ENCODE measurements at places on chromosomes 7 and 10. TPM values are rescaled to one million over a fixed set of nuclear protein-coding genes. Genes with fewer than 3 reads are reported as not detected.

The TRIM50 gene
- total RNA-seq = 5.5 TPM

The MRLN gene
- not detected for total RNA-seq

The WIPF3 gene
- total RNA-seq = 1.4 TPM

The NEURL1 gene
- total RNA-seq = 14.8 TPM

The CYP2E1 gene
- 7.6 TPM for total RNA-seq

The DRGX gene
- not detected for total RNA-seq

The KCNIP2 gene
- total RNA-seq = 2.2 TPM

The RNF148 gene
- 1.5 TPM for total RNA-seq

The PRRT4 gene
- not detected for total RNA-seq

The SORCS1 gene
- 1.5 TPM for total RNA-seq

The SOSTDC1 gene
- 0.14 TPM for total RNA-seq

The CTAGE6 gene
- total RNA-seq = 0.32 TPM

The SAP25 gene
- 4.1 TPM for total RNA-seq

The HOXA11 gene
- not detected for total RNA-seq

The ERVW-1 gene
- total RNA-seq = not detected

The EMX2 gene
- not detected for total RNA-seq

The CAMK1D gene
- 25.4 TPM for total RNA-seq

The HOXA3 gene
- not detected for total RNA-seq

The MRC1 gene
- 21.7 TPM for total RNA-seq

The SLC13A4 gene
- not detected for total RNA-seq

The DGKB gene
- total RNA-seq = 0.31 TPM

The HYAL4 gene
- not detected for total RNA-seq

The GDF2 gene
- not detected for total RNA-seq
